A549 (cell line): ENCODE measurements at places on chromosomes 1 and 21. TPM values are rescaled to one million over a fixed set of nuclear protein-coding genes. Genes with fewer than 3 reads are reported as not detected.

- no peak for DNase-seq
These were observed 200.3 kb downstream of the DSCAM start for GRCh38 chr21:40646651-40647050.

DNA sequence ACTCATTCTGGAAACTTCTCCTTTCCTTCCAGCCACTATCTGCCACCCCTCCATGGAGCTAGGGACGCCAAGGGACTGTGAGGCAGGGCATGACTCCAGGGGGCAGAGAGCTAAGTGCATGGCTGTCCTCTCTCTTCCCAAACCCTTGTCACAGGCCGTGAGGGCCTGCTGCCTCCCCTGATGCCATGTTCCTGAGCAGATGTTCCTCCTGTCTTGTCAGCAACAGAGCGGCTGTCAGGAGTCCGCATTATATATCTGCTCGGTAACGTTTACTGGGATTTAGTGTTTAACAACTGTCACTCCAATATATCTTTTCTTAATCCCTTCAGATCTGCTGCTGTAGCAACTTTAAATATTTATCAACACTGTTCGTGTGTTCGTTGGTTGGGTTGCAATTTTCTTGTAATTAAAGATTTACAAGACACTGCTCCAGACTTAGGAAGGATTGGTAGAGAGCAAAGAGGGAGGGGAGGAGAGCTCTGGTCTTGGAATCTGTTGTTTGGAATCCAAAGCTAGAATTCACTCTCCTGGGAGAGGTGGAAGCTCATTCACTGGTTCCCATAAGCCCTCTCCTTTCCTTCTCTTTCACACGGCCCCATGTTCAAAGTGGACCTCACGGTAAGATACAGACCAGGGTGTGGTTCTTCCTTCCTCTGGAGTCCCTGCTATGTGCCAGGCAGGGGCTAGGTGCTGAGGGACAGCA, 76.2 kb downstream of the MDM4 start:
- DNase-seq, result no peak

- no peak for DNase-seq
These were observed 17.4 kb downstream of the MYOM3 start for GRCh38 chr1:24094554-24094953.

C1orf94 gene
- not detected in 3 replicates for polyA plus RNA-seq

GRCh38 chr1:193891788-193892187, 705.4 kb upstream of the B3GALT2 start:
- DNase-seq, result no peak

DEPDC1 gene
- polyA plus RNA-seq, result 18.0 to 20.7 TPM (median 18.2 TPM) in 3 replicates

DNA sequence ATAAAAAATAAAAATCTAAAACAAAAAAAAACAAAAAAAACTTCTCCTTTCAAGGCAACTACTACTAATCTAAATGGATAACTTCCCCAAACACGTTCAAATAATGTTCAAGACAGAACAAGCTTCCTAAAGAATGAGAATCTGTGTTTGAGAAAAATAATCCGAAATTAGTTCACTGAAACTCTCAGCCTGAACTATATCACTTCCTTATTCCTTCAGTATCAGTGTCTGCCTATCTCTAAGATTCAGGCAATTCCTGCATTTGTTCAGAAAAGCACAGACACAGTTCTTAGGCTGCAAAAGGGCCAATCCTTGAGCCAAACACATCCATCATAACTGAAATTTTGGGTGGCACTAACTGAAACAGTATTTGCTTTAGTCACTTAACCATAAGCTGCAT, 22.4 kb downstream of the DSTYK start:
- DNase-seq, result no peak

- no peak for DNase-seq
These were observed 15.3 kb downstream of the NAV1 start for GRCh38 chr1:201554190-201554600.

LCK gene
- polyA plus RNA-seq, result not detected in 3 replicates

PPFIA4 gene
- 0.33 to 0.63 TPM (median 0.44 TPM) in 3 replicates for polyA plus RNA-seq

NUDT4B gene
- polyA plus RNA-seq, result 1.5 to 2.3 TPM (median 1.7 TPM) in 3 replicates

RC3H1 gene
- 4.0 TPM in 3 replicates for polyA plus RNA-seq

DNA sequence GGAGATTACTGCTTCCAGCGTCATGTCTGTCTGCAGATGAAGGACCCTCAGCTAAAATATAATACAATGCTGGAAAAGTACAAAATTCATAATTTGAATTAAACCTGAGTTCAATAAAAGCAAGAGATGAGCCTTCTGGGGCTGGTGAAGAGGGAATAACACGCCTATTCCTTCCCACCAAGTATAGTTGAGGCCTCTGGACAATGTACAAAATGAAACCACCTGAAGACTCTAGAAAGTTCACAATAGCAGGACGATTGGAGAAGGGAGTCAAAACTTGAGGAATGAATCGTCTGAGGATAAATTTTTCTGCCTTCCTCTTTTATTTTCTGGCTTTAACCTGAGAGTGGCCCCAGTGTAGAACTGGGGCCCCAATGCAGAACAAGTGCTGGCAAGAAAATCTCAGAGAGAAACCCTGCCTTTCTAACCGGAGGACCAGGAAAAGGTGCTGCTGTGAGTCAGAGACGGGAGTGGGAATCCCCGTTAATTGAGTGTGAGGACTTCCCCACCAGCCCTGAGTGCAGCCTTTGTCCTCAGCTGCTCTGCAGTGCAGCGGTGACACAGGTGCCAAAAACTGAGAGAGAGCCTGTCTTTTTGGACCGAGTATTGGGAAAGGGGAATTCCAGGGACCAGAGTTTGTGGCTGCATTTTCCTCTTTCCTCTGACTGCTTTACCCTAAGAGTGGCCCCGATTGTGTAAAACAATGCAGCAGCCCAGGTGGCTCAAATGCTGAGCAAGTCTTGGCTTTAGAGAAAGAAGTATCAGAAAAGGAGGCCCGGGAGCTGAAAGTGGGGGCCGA, 264.9 kb downstream of the DYRK1A start:
- peak; percentile 29 for DNase-seq

GRCh38 chr1:121587777-121588176, 403.0 kb downstream of the SRGAP2C start:
- no peak for DNase-seq

DNA sequence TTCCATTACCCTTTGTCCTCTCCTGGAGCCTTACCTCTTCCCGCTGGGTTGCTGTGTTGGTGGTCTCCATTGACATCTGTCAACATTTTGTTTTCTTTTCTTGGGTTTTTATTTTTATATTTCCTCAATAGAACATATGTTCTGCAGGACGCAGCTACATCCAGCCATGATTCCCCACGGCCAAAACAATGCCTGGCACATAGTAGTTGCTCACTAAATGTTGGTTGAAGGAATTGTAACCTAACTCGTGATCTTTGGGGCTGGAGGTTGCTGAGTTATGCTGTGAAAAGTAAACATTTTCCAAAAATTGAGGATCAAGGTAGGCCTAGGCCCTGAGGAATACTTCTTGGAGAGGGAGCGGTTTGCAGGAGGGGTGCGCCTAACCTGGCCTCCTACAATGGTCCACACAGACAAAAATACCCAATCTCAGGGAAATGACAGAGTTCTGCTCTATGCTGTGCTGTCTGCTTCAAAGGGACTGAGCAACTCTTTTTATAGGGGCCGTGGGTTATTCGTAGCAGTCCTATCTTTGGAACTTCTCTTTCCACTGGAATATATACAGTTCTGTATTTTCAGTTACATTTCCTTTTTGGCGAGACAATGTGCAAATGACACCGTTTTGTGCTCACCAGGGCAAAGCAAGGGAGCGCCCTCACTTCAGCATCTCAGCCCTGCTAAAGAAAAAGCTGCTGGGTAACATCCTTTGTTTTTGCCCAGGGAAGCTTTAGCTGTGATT, 1.4 kb downstream of the PDPN start:
- DNase-seq, result no peak
